ENCODE measurements at places on chromosomes 3 and 15.
A peak's percentile ranks its signal among the peaks of the same experiment; 100 is the strongest.

GRCh38 chr3:134803652-134804051 lies 8.6 kb downstream of the EPHB1 start:
- no peak for DNase-seq

GRCh38 chr3:58238830-58239229 lies 1.2 kb downstream of the ABHD6 start:
- DNase-seq: no peak

GRCh38 chr3:107753494-107753893 lies 230.7 kb downstream of the BBX start:
- DNase-seq: peak; percentile 57

GRCh38 chr3:65729555-65729954 lies 309.2 kb downstream of the MAGI1 start:
- no peak for DNase-seq

DNA sequence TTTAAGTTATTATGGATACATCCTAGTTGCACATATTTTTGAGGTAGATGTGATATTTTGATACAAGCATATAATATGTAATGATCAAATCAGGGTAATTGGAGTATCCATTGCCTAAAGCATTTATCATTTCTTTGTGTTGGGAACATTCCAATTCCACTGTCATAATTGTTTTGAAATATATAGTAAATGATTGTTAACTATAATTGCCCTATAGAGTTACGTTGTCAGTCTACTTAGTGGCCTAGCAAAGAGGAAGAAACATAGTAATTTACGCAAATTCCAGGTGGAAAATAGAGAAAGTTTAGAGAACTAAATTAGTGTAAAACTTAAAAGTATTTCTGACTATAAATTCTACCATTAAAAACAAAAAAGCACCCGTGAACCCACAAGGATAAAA lies 24.9 kb downstream of the NXPE3 start:
- no peak for DNase-seq

- no peak for DNase-seq
These were observed 218.8 kb downstream of the OSBPL10 start for GRCh38 chr3:31762097-31762764.

DNA sequence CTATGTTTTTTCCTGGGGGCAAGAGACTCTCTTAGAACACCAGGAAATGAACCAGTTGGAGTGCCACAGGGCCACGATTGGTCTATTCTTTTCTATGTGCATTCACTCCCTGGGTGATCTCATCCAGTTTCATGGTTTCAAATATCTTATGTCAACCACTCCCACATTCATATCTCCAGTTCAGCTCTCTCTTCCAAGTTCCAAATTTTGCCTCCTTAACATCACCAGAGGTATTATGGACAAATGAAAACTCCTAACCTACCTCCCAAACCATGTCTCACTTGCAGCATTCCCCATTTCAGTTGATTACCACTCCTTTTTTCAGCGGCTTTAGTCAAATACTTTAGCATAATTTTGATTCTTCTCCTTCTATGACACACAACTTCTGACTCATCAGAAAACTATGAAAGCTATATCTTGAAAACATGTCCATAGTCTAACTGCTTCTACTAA lies 203.1 kb upstream of the SEMA6D start:
- no peak for DNase-seq

DNA sequence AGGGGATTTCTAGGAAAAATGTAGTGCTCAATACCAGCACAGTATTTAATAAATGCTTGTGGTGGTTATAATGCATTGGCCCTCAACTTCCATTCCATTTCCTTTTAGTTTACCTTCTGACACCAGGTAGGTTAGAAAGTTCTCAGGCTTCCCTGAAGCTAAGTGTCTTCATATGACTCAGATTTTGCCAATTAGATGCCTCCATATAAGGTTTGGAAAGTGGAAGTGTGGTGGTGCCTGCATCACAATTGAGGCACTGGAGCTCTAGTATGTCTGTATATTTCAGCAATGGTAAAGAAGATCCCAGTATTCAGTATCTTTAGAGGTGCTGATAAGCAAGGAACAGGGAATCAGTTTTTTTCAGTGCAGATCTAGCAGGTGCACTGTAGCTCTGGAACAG lies 18.3 kb downstream of the XRN1 start:
- no peak for DNase-seq

GRCh38 chr3:44058022-44058867 lies 183.4 kb upstream of the TOPAZ1 start:
- no peak for DNase-seq

DNA sequence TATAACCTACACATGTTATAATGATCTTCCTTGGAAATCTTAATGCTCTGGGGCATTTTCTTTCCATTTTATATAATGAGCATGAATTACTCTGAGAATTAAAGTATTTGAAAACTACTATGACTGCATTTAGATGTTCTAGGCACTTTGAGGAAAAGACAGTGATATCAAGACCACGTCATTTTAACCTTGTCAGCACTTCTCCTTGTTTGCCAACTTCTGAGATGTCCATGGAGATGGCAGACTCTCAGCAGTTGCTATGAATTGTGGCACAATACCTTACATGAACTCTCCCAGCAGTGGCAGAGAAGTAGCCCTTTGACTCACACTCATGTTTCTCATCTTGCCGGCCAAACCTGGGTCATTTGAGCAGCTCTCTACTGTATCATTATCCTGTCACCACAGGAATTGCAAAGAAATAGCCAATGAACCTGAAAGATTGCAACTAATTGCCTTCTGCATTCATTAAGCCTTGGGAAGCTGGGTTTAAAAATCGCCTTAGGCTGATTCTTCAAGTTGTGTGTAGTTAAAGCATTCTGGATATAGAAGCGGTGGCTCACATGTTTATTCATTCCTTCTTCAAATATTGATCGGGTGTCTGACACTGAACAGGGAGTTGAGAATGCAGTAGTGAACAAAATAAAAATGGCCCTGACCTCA lies 272.2 kb upstream of the CFAP20DC start:
- DNase-seq: no peak

- DNase-seq: peak; percentile 64
These were observed 108.4 kb upstream of the SLC6A11 start for GRCh38 chr3:10707400-10708215.

- DNase-seq: no peak
These were observed 1.0 kb upstream of the ZNF620 start for GRCh38 chr3:40504636-40505430.

DNA sequence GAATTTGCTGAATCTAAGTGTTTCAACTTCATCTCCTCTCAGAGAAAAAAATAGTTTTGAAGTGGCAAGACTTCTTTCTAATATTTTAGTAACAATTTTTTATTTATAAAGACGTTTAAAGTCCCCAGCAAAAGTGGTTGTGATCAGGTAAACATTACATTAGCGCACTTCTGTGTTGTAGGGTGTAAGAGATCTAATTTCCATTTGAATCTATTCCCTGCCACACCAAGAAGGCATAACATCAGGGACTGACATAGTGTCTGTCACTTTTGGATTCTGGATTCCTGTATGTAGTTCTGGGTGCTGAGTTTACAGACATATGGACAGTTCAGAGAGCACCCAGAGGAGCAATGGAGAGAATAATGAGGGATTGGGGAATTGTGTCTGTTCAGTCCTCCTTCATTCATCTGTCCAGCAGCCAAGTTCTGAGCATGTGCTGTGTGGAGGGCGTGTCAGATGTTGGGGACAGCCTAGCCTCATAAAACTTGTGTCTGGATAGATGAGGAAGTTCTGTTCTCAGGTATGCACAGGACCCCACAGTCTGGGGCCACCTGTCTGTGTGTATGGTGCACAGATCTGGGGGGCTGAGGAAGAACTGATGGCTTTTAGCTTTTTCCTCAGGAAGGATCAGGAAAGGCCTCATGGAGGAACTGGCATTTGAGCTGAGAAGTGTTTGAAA lies 65.6 kb downstream of the MAP2K5 start:
- no peak for DNase-seq

DNA sequence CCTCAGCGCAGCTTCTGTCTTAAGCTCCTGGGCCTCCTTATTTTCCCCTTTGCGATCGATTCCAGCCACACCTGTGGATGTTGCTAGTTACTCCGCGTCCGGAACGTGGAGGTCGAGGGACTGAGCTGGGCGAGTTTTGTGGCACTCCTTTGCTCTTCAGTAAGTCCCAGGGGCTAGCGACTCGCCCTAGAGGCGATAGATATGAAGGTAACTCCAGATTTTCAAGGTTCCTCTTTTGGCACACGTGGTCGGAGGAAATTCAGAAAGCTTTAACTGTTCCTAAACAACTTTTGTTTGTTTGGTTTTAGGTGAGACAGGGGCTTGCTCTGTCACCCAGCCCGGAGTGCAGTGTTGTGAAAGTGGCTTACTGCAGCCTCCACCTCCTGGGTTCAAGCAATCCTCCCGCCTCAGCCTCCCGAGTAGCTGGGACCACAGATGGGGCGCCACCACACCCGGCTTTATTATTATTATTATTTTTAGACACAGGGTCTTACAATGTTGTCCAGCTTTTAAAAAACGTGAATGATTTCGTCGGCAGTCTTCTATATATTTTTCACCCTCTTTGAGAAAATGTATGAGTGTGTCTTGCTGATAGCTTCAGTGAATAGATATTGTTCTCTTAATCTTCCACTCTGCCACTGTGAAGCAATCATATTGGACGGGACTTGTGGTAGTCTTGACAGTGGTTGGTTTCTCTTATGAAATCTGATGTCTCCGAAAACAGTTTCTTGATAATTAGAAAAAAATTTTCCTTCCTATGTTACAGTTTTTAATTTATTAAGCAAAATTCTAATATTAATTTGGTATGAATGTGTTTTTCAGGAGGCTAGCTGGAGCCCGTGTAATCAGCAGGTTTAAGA lies 785 bp downstream of the MFSD1 start:
- no peak for DNase-seq

DNA sequence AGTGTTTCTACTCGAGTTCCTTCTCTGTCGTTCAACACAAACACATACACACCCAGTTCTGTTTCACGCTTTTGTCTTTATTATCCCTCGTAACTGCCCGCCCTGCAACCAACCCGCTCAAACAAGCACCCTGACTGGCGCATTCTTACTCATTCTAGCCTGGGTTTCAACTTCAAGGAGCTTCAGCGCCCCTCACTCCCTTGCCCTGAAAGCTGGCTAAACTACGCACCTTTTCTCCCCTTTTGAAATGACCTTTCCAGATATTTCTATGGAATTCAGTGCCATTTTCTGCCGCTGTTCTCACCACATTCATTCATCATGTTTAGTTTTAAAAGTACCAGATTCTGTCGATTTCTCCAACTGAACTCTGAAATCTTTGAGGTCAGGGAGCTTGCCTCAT lies 653 bp upstream of the MFSD1 start:
- peak; percentile 46 for DNase-seq

GRCh38 chr3:16994854-16995525 lies 110.2 kb downstream of the PLCL2 start:
- no peak for DNase-seq

DNA sequence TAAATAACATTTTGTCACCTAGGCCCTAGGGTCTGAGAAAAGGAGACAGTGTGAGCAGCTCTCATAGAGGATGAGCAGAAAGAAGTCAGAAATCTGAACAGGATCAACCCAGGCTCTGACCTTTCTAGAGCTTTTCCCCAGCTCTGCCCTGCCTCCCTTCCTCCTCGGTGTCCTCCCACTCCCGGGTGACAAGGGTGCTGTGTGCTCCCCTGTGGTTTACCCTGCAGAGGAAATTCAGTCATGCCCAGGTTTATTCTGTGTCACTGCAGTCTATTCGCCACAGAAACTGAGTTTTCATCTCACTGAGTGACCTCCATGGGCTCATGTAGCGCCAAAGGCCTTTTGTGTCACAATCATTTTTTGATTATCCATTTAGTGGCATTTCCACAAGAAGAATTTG lies 76.6 kb downstream of the IL12A start:
- no peak for DNase-seq

DNA sequence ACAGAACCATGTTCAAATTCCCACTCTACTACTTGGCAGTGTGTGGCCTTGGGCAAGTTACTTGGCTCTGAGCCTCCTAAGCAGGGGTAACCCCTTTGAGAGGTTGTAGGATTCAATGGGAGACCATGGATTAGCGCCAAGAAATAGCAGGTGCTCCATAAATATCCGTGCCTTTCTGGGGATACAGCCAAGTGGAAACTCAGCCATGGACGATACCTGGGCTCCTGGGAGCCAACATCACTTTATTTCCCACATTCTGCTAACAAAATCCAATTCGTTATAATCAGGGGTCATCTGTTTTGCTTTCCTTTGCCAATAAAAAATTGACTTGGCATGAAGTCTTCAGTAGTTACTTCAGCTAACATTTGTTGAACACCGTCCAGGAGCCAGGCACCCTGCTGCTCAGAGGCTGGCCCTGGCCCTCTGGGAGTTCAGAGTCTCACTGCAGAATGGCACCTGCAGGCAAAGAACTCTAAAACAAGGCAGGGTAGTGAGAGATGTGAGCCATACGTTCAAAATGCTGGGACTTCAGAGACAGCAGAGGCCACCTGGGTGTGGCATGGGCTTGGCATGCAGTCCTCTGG lies 42.3 kb downstream of the ZDHHC19 start:
- DNase-seq: no peak

DNA sequence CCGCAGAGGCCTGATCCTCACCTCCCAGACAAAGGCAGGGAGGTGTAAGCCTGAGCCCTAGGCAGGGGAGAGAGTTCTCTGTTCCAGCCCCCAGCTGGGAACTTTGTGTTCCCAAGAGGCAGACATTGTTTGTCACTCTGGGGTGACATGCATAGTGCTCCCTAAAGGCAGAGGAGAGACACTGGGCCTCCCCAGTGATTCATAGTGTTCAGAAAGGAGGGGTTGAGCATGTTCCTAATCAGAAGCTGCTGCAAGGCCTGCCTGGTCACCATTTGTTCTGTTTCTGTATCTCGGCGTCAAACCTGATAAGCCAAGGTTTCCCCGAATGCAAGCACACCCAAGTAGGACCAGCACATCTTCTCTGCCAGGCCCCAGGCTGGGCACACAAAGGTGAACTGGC lies 24.0 kb upstream of the SLC6A6 start:
- DNase-seq: no peak

GRCh38 chr3:70517124-70517890 lies 204.9 kb upstream of the MDFIC2 start:
- no peak for DNase-seq

DNA sequence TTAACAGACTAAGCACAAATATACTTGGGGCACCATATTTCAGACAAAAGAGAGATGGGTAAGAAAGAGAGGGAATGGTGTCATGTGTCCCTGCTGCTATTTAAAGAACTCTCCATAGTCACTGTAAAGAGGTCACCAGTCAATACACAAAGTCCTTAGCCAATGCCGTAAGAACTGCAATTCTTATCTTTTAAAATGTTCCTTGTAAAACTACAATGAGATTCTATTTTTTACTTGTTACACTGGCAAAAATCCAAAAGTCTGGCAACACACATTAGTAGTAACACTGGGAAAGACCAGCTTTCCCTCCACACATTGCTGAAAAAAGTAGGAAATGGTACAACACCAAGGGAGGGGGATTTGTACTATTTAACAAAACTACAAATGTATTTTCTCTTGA lies 189.4 kb downstream of the TBC1D5 start:
- DNase-seq: no peak
